ENCODE measurements at places on chromosomes 16 and 17.
A peak's percentile ranks its signal among the peaks of the same experiment; 100 is the strongest.

GRCh38 chr17:47838636-47839035 is 2.4 kb downstream of the SCRN2 start:
- no peak for DNase-seq

DNA sequence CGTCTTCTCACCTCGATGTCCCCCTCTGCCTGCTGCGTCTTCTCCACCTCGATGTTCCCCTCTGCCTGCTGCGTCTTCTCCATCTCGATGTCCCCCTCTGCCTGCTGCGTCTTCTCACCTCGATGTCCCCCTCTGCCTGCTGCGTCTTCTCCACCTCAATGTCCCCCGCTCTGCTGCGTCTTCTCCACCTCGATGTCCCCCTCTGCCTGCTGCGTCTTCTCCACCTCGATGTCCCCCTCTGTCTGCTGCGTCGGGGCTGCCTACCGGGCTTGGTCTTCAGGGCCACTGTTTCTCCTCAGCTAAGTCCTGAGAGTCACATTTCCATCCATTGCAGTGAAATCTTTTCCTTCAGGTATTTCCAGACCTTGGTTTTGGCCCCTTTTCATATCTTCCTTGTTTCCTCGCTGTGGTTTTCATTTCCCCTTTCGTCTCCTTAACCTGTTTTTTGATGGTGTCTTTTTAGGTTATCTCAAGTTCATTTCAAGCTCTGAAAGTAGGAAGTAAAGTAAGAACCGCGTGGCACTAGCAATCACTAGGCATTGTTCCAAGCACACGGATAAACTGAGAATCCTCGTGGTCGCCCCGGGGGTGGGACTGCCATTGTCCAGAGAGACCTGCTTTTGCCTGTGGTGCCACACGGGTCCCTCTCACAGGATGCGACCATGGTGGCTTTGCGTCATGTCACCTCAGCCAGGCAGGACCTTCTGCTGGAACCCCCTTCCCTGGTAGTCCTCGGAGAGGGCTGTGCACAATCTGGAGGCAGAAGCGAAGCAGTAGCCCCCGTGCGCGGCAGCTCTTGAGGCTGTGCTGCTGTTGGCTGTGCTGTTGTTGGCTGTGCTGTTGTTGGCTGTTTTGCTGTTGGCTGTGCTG is 9.5 kb upstream of the ZNF750 start:
- no peak for DNase-seq

DNA sequence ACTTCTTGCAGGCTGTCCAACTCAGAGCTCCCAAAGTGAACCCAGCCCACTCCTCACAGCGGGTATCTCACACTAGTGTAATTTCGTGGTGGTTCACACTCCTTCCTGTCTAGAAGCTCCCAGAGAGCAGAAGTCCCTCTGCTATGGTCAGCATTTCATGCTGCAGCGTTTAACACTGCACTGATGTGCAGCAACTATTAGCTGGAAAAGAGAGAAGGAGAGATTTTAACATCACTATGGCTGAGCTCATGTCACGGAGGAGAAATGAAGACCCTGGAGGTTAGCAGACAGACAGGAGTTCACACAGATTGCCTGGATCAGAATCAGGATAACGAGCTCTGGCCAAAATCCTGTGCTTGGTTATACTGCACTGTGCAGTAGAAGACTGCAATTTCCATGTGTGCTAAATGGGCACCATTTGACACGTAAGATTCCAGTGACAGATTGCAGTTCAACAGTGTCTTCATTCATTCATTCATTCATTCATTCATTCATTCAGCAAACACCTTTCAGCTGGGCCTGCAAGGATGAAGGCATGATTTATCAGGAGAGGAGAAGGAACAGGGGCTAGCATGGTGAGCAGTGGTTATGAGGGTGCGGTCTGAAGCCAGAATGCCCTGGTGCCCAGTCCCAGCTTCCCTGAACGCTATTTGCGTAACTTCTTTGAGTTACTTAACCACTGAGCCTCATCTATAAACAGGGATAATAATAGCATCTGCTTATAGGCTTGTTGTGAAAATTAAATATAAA is 5.3 kb upstream of the CCL1 start:
- no peak for DNase-seq

DNA sequence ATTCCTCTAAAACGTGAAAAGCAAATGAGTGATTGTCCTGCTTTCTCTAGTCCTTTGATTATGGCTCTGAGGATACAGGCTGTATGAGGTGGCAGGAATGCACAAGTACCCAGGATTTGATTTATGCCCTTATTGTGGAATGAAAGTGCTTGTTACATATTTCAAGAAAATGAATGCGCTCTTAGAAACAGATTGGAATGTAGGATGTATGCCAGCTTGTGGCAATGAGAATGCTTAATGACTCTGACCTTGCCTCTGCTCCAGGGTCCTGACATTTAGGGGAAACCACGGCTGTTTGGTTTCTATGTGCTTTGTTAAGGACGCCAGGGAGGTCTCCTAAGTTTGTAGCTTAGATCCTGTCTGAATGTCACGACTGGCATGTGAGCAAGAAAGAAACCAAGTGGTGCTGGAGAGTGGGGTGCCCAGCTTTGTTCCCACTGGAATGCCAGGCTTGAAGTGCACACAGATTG is 22.0 kb downstream of the PRCD start:
- DNase-seq = no peak

- no peak for DNase-seq
These were observed 186.4 kb downstream of the BCAS3 start for GRCh38 chr17:60863892-60864707.

DNA sequence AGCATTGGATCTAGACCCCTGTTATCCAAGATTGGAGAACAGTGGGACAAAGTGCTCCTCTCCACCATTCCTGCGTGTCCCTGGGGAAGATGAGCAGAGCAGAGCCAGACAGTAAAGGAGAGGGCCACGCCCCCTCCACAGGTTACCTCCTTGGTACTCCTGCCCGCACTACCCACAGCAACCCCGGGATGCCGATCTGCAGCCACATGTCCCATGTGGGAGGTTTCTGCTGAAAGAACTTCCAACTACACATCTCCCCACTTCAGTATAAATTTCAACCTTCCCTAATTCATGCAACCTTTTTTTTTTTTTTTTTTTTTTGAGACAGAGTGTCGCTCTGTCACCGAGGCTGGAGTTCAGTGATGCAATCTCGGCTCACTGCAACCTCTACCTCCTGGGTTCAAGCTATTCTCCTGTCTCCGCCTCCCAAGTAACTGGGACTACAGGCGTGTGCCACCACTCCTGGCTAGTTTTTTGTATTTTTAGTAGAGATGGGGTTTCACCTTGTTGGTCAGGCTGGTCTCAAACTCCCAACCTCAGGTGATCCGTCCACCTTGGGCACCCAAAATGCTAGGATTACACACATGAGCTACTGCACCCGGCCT is 2.3 kb downstream of the RAB37 start:
- DNase-seq = no peak

DNA sequence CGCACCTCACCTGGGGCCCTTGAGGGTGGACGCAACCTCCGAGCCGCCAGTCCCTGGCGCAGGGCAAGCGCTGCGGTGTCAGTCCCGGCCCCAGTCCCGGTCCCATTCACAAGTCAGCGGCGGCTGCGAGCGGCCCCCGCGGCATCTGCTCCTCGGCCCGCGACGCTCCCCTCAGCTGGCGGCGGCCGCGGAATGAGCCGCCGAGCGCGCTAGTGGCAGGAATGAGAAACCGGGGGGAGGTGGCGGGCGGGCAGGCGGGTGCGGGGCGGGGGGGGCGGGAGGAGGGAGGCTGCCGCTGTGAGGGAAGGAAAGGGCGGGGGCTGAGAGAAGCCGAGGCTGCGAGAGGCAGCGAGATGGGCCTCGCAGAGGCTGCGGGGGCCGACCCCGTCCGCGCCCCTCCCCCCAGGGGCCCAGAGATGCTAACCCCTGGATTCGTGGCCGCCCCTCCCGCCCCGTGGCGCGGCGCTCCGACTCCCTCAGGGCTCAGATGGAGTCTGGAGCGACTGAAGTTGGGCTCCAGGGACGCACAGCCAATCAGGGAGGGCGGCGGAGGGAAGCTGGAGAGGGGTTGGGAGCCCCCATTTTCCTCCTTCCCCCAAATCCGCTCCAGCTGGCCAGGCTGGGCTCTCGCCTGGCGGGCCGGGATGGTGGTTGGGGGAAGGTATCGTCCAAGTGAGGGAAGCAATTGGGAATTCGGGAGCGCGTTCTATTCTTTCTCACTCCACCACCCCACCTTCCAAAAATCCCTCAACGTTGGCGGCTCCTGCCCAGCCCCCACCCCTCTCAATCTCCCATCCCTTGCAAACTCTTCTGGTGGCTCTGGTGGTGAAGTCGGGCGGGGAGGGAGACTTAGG is at the start of gene CDH11:
TSS of gene CDH11 (minus strand) at position 194 of the 854 bp plus-strand sequence. CDS start 117,194 bp downstream, outside the sequence.
- DNase-seq = no peak

DNA sequence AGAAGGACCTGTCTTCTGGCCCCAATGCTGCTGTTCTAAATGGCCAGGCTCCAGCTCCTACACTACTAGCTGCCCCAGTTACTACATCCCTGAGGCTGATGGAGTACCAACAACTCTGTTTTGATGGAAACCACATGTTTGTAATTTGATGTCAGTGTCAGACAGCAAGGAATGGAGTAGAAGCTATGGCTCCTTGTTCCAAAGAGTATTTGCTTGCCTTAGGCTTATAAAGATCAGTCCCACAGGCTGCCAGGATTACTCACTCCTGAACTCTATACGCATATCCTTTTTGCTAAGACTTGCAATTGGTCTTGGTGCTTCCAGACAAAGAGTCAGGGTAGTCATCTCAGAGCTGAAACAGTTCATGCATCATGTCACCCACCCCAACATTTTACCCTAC is 139.6 kb downstream of the HS3ST3A1 start:
- DNase-seq = no peak

- DNase-seq = peak; percentile 80
These were observed 33.7 kb upstream of the RPH3AL start for GRCh38 chr17:386141-386876.

GRCh38 chr17:4588898-4589625 is 4.7 kb downstream of the SMTNL2 start:
- DNase-seq = no peak

GRCh38 chr16:56113223-56113622 is 78.1 kb upstream of the GNAO1 start:
- DNase-seq = no peak

DNA sequence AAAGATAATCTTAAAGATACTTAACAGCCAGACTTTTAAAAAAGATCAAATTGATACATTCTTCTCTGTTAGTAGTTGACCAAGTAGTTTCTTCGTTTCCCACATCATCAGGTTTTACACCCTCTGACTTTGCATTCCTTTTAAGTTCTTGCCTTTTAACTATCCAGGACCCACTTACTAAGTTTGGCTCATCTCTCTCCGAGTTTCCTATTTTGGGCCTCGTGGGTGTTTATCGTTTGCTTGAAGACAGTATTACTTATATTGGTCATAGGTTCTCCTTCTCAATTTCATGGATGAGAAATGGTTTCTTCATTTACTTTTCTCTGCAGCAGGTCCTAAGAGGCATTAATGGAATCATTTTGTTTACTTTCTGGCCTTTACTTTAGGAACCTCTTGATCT is 43.2 kb downstream of the RPA1 start:
- DNase-seq = peak; percentile 30
